ENCODE measurements at places on chromosomes 3 and 15.

GRCh38 chr3:114519415-114519814 is 225.6 kb downstream of the TIGIT start:
- DNase-seq: peak; percentile 33

DNA sequence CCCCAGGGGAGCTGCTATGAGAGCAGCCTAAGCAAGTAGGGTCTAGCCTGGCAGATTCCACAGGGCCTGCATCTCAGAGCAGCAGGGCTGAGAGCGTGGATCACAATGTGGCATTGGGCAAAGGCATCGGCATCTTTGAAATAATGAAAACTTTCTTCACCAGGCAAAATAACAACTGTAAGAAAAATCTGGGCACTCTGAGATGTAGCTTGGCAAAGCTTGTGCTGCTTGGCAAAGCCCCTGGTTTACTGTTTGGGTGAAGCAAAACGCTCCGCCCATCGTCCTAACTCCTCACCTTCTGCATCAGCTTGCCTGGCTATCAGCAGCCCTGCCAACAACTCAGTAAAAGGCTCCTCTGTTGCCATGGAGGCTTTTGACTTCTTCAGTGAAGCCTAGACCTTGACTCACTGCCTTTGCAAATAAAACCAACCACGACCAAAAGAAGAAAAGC is 212.8 kb upstream of the EIF1B start:
- no peak for DNase-seq

GRCh38 chr3:171435143-171435542 is 25.1 kb downstream of the TNIK start:
- DNase-seq: no peak

DNA sequence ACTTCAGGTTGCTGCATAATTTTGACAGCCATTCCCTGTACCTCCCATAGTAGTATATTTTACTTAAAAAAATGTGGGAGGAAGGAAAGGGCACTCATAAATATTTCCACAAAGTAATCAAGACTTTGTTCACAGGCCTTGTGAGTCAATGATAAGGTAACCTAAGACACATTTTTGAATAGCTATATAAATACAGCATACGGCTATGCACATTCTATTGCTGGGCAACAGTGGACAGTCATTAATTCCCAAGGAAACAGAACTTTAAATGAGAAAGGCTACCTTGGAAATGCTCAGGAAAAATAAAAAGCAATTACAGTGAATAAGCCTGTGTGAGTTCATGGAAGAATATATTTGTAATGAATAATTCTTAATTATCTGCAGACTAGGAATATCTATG is 144.0 kb downstream of the CADM2 start:
- no peak for DNase-seq

GRCh38 chr15:33169625-33170024 is 24.9 kb downstream of the FMN1 start:
- no peak for DNase-seq

- no peak for DNase-seq
Observed at GRCh38 chr3:7651274-7651673, 790.4 kb downstream of the GRM7 start.

DNA sequence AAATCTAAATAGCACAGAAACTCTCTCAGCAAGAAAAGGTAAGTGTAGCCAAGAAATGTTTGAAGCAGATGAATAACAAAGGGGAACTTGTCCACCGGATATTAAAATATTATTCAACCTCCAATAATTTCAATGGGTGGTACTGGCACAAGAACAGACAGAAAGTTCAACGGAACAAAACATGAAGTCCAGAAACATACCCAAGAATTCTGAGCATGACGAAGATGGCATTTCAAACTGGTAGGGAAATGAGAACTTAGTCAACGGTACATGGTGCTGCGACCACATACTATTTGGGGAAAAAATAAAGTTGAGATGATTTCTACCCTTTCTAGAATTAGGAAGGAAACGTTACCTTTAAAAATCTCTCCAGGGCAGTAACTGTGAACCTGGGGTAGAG is 5.5 kb downstream of the CHSY1 start:
- DNase-seq: no peak

- DNase-seq: no peak
Observed at GRCh38 chr15:51625236-51625635, 2.7 kb upstream of the DMXL2 start.

DNA sequence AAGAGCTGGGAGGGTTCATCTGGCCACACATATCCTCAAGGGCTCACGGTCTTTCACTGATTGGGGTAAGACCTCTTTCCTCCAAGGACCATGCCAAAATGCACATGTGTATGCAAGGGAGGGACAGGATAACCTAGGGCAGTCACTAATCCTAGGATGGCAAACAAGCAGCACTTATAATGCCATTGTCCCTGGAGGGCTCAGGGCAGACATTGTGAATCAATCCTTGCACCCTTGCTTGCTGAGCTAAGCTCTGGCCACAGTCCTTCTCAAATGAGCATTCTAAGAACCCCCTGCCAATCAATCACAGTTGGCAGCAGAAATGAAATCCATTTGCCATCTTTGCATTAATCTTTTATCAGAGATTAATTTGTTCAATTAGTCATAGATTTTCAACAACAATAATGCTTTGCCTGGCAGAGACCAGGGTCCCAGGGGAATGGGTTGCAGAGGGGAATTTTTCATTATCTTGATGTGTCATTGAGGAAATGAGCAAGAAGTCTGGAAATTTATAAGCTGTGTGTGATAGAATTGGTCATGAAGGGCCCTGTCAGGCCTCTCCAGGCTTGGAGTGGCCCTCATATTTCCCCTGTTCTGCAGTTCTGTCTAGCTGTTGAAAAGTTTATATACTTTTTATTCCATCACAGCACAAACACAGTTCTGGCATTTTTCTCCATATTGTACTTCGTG is 57.2 kb upstream of the KY start:
- no peak for DNase-seq

DNA sequence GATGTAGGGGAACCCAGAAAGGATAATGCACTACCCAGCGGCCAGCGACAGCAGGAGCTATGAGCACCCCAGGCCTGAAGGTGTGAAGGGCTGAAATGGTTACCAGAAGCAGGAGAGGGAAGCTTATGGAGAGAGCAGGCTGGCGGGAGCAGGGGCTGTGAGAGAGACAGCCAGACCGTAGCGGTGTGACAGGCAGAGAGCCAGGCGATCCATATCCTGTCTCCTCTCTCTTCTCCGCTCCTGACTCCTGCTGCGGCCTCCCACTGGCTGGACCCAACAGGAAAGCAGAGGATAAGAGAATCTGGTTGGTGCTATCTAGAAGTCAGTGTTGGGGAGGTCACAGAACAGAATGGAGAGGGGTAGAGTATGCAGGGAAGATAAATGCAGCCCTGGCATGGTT is 49.9 kb downstream of the BTD start:
- no peak for DNase-seq

DNA sequence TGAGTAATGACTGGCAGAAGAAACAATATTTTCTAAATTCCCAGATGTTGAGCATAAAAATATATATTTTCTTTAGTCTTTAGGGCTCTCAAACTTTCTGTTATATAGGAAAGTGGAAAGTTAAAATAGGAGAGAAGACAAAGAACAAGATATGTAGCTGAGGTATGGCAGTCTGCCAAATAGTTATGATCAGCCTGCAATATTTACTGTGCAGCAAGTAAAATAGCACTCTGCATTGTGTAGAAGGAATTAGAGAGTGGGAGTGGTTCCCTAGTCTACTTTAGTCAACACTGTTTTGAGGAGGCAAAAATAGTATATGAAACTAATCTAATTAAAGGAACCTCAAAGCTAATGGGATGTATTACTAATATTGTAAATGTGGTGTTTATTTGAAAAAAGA is 978.1 kb upstream of the ALCAM start:
- DNase-seq: no peak

- no peak for DNase-seq
Observed at GRCh38 chr3:185406121-185406620, 43.2 kb downstream of the MAP3K13 start.

GRCh38 chr3:173737167-173737808 is 339.7 kb downstream of the NLGN1 start:
- no peak for DNase-seq

- DNase-seq: no peak
Observed at GRCh38 chr15:83064859-83065258, 2.2 kb downstream of the BTBD1 start.

GRCh38 chr3:114558271-114558670 is 264.4 kb downstream of the TIGIT start:
- DNase-seq: no peak

- DNase-seq: no peak
Observed at GRCh38 chr15:73948982-73949381, 22.7 kb downstream of the LOXL1 start.

Data from right kidney (tissue), 9 donors.